Mucosa of gallbladder (tissue), 1 donor: ENCODE measurements at places on chromosomes 7 and 10. TPM values are rescaled to one million over a fixed set of nuclear protein-coding genes. Genes with fewer than 3 reads are reported as not detected.

DNA sequence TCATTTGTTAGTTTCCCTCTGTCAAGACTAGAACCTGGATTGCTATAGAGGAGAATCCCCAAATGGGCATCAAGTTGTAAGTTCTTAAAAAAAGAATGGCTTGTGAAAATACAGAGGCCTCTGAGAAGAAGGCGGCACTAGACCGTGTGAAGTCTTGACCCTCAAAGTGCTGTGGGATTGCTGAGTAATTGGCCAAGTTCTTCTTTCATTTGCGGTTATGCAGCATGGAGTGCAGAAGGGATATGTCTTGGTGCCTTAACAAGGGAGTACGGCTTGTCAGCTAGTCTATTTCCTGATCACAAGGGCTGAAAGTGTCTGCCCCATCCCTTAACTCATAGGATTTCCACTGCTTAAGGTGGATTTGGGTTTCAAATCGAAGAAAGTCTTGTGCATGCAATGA lies 81.2 kb downstream of the MKX start:
- no peak for DNase-seq

DNA sequence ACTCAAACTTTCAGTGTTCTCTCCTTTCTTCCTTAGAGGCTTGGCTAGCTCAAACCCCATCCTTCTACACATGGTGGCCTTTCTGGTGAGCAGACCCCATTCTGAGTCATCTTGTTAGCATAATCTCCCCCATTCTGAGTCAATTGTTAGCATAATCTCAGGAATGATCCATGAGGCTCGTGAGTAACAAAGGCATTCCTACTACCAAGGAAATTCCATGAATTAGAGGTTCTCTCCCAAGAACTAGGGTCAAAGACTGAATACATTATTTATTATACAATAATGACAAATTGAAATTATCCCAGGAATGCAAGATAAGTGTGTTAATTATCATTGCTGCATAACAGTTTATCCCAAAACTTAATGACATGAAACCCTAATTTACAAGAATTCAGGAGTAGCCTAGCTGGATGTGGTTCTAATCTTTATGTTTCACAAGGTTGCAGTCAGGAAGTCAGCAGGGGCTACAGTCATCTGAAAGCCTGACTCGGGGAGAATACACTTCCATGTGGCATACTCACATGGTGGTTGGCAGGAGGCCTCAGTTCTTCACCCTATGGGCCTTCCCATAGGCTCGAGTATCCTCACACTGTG lies 100.2 kb downstream of the MMRN2 start:
- DNase-seq: no peak

GRCh38 chr7:42099066-42099465 lies 137.9 kb downstream of the GLI3 start:
- DNase-seq: no peak

DNA sequence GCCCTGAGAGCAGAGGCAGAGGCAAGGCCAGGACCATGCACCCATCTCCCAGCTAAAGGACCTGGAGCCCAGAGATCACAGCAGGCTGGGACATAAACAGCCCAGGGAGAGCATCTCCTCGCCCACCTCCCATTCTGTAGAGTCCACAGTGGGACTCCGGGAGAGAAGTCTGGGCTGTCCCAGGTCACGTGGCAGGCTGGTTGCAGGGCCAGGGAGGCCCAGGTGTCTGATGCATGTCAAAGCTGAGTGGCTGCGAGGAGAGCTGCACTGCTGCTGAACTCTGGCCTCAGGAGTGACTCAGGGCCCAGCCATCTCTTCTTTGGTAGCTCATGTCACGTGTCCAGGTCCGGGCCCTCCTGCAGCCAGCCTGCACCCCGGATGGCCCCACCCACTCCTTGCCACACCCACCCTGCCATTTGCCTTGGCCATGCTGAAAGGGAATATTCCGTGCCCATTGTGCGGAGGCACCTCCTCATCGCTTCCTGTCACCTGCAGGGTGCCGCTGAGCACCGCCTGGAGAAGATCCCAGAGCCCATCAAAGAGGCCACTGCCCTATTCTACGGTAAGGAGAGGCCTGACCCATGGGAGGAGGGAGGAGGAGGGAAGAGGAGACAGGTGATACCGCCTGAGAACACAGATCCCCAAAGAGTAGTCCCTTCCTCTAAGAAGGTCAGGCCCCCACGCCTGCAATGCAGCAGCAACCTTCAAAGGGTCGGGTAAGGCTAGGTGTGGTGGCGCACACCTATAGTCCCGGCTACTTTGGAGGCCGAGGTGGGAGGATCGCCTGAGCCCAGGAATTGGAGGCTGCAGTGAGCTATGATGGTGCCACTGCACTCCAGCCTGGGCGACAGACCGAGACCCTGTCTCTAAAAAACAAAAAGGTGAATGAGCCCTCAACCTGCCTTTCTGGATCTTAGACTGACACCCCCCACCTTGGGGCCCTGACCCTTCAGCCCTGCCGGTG lies 12.6 kb upstream of the SH2B2 start:
- DNase-seq: peak; percentile 66

DNA sequence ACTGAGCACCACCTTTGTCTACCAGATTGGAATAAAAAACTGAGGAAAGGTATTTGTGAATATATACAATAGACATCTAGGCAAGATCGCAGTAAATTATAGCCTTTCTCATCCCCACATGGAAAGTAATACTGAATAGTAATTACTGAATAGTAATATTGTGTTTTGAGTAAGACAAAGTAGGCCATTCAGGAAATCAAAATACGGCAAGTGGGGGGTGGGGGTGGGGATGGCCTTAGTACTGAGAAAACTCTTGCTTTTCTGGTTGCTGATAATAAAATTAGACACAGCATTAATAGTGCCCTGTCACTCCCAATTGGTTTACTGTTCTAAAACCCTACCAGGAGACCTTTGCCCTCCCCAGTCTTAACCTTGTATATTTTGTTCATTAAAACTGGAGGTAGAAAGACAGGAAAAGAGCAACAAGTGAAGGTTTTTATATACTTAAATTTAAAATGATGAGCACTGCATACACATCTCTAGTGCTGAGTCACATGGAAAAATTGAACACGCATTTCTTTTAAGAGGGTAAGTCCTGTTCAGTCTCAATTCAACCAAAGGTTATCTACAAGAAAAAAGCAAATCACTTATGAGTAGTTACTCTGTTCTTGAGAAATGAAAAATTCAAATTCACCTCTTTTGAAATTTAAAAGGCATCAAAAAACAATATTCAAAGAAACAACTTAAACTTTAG lies 65.6 kb downstream of the IGF2BP3 start:
- no peak for DNase-seq

- DNase-seq: peak; percentile 69
Observed at GRCh38 chr10:98460837-98461499, 14.2 kb upstream of the HPS1 start.

DNA sequence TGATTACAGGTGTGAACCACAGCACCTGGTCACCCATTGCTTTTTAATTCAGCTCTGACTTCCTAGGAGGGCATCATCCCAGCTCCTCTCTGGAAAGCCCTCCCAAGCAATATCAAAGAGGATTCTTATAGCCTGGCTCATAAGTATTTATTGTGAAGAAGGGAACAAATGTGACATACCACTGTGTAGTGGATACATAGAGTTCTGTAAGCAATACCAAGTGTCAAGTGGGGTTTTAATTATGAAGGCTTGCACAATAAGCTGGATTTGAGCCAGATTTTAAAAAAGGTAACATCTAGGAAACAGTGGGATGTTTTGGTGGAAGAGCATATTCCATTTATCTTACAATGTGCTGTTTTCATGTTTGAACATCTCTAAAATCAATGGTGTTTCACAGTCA lies 19.0 kb upstream of the PRTFDC1 start:
- no peak for DNase-seq

DNA sequence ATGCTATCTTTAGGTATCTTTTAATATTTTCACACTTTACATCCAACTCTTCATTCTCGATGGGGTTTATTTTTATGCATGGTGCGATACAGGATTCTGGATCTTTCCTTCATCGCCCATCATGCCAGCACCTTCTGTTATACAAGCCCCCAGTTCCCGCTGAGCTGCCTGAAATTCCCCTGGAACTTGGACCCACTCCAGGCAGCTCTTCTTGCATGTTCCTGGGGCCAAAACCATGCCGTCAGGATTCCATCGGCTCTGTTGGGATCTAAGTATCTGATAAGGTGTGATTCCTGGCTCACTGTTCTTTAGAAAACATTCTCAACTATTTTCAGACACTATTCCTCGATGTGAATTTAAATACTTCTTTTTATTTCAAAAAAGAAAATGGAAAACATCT lies 40.5 kb upstream of the PPP2R2D start:
- no peak for DNase-seq

GRCh38 chr7:115008465-115009114 lies 86.7 kb downstream of the MDFIC start:
- peak; percentile 57 for DNase-seq

DNA sequence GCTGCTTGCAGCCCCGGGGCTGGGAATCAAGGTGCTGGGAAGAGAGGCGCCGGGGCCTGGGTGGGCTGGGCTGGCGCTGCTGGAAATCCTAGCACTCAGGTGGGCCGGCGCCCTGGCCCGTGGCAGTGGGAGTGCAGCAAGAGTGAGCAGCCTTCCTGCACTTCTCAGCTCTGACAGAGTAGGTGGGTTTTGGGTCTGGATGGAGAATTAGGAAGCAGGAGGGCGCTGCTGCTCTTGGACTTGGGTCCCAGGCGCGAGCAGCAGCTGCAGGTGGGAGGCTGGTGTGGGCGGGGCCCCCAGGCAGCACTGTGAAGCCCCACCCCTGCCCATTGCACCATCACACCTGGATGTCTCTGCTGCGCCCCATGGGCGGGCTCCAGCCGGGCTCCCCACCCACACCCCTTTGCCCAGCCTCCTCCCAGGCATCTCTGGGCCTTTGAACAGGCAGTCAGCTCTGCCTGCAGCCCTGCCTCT lies 6.0 kb downstream of the BRI3 start:
- DNase-seq: peak; percentile 60

Gene PNLIP
- total RNA-seq: 5.4 TPM

Gene PDE6C
- total RNA-seq: not detected

Gene HTRA1
- 141 TPM for total RNA-seq

Gene GRID2IP
- total RNA-seq: 0.86 TPM

Gene EBLN1
- total RNA-seq: not detected
